ENCODE measurements at places on chromosomes 6 and 20.

DNA sequence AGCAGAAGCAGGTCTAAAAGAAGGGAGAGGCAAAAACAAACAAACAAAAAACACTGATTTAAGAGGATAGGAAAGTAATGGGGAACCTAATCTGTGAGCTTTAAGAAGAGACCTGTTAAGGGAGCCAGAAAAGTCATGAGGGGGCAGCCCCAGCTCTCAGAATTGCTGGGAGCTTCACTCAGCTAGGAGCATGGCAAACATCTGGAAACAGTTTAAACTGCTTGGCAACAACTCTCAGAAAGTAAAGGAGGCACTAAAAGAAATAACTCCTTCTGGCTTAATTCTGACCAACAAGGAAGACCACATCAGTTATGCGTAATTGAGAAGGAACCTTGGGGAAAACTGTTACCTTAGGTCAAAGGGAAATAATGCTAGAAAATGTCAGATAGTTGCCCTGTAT lies 121.4 kb downstream of the LAMP5 start:
- no peak for DNase-seq

DNA sequence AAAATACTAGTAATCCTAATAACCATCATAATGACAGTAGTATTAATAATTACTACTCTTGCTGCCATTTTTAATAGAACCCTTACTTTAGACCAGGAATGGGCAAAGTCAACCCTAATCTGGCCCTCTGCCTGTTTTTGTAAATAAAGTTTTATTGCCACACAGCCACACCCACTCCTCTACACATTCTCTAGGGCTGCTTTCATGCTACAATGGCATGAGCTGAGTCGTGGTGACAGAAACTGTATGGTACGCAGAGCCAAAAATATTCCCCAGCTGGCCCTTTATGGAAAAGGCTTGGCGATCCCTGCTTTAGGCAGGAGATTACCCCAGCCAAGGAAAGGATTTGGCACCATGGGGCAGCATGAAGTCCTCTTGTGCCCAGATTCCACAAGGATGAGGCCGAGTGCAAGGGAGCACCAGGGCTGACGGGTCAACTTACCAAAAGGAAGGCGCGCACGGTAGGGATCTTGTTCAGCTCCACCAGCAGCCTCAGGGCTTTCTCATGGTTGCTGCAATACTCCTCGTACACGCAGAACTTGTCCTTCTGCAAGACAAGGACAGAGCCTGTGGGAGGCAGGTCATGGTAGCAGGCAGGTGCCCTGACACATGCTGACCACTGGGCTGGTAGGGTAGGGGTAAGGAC lies 93.6 kb downstream of the PREX1 start:
- DNase-seq, result no peak

DNA sequence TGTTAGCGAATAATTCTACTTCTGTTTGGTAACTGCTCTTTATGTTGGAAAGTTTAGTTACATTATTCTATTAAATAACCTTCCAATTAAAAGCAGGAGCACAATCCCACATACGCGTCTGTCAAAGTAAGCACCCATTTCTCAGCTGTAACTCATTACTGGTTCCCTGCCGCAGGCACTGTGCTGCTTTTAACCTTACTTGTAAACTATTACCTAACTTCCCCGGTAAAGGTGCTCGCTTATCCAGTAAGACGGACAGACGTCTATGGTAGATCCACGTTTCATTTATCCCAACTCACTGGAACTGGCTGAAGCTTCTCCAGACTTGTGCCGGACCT lies 529 bp upstream of the ENPP4 start:
- no peak for DNase-seq

DNA sequence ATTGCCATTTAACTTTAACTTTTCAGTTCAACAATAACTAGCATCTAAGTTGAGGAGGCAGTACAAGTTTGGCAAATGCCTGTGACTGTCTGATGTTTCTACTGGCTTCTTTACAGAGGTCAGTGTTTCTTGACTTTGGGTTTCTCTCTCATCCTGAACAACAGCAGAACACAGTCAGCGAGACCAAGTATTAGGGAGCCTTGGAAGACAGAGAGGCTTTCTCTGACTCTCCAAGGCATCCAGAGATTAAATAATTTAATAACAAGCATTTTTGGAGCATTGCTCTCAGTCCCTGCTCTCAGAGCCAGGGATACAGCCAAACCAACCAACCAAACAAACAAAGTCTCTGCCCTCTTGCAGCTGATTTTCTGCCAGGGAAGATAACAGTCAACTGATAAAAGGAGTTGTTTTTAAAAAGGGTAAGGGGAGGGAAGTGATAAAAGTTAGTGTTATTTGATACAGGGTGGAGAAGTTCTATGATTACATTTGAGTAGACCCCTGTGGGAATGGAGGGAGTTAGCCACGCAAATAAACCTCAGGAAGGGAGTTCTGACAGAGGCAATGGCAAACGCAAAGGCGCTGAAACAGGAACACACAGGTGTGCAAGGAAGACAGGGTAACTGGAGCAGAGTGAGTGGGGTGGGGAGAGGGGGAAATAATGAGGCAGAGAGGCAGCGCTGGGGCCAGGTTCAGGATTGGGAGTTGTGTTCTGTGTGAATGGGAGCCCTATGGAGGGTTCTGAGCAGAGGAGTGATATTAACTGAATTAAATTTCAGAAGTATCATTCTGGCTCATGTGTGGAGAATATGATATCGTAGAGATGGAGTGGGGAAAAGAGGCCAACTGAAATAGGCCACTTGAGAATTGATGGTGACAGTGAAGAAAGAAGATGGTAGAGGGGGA lies 55.2 kb downstream of the SEL1L2 start:
- no peak for DNase-seq

GRCh38 chr6:109768485-109768884 lies 77.4 kb downstream of the FIG4 start:
- no peak for DNase-seq

GRCh38 chr6:15460110-15460727 lies 202.6 kb downstream of the DTNBP1 start:
- no peak for DNase-seq

GRCh38 chr6:128446497-128446896 lies 73.9 kb downstream of the PTPRK start:
- no peak for DNase-seq

DNA sequence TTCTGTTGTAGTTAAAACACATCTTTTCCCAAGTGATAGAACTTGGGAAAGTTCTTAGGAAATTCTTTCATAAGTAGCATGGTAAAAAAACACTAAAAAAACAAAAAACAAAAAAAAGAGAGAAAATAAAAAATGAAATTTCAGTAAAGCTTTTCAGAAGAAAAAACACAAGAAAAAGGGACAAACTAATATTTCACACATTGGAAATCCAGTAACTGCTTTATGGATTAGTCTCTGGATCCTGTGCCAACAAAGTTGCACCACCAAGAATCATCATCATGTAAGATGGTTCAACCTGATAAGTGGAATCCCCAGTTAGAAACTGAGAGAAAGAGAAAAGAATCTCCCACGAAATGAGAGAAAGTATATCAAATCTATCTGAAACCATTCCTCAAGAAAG lies 144.2 kb downstream of the GMDS start:
- no peak for DNase-seq

DNA sequence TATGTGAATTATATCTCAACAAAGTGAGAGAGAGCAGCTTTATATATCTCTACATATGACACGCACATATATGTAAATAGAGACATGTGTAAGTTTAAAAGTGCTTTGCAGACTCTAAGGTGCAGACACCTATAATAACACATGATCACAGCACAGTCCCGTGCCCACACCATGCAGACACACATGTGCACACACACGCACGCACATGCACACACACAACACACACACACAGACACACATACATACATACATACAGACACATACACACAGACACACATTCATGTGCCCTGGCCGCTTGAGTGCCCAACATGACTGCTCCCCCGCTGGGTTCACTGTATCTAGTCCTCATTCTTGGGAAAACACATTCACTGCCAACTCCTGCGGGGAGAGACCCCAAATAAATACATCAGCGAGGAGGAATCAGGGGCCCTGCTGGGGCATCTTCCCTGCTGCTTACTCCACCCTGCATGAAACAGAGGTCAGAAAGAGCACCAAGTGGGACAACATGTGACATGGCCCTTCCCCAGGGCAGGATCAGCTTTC lies 121.3 kb downstream of the BMP7 start:
- no peak for DNase-seq

DNA sequence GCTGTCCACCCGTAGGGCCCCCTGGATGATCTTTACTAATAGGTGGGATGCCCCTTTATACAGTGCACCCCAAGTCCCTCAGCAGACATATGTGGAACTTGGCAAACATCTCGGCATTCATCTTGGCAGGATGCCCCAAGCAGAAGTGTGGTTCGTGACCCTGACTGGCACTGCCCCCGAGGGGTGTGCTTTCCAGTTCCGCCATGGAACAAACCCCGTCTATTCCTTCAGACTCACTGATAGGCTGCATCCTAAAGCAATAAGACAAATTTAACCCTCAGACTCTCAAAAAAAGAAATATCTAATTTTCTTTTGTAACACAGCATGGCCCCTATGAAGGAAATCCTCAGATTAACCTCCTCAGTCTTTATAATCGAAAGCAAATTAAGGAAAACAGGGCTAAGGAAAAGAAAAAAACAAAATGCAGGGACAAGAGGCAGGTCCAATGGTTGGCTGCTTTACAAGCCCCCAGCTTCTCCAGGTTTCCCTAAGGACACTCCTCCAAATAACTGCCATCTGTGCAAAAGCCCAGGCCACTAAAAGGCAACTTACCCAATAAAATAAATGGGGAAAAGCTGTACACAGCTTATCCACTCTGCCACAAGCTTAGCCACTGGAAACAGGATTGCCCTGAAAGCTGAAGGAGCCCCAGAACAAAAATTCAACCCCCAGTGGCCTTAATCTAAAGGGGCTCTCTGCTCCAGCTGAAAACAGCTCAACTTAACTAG lies 30.5 kb upstream of the RIPK1 start:
- DNase-seq, result no peak

DNA sequence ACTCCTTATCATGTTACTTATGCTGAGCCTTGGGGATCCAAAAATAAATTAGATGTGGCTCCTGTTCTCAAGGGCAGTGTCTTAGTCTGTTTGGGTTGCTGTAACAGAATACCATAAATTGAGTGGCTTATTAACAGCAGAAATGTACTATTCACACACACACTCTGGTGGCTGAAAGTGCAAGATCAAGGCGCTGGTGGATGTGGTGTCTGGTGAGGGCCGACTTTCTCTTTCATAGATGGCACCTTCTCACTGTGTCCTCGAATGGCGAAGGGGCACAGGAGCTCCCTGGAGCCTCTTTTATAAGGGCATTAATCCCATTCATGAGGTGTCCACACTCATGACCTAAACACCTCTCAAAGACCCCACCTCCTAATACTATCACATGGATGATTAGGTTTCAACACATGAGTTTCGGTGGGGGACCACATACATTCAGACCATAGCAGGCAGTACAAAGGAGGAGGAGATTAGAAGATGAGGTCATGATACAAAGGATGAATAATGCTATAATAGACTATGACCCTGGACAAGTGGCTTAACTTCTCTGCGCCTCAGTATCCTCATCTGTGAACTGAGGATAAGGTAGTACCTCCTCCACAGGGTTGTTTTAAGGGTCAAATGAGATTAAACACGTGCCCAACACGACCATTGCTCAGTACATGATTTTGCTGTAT lies 34.1 kb downstream of the RPP40 start:
- no peak for DNase-seq

DNA sequence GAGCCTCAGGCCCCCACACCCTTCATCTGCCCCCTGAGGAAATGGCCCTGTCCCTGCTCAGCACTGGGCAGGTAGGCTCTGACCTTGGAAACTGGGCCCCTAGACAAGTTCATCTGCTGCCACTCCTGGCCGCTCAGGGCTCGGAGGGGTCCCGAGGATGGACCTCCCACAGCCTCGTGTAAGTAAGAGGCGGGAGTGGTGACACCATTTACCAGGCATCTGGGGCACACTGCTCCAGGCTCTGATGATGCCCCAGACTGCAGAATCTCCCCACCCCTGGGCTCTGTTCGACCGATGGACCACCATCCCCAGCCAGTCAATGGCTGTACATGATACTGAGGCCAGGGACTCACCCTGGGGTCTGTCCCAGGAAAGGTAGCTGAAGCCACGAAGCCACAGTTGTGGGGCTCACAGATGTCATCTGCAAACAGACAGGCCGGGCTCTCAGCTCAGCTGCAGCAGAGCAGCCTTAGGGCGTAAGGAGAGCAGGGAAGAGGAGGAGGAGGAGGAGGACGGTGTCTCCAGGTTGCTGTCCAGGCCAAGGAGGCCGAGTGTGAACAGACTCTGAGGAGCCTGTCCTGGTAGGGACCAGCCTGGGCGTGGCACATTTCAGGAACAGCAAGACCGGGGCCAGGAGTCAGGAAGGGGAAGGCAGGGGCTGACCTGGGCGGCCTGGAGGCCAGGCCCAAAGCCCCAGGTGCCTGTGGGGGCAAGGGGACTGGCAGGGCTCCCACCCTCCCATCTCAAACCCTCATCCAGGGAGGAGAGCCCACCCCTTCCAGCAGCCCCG lies 300.4 kb downstream of the TAF4 start:
- DNase-seq, result no peak

- DNase-seq, result no peak
These were observed 210.9 kb downstream of the SYNE1 start for GRCh38 chr6:152426276-152426675.

DNA sequence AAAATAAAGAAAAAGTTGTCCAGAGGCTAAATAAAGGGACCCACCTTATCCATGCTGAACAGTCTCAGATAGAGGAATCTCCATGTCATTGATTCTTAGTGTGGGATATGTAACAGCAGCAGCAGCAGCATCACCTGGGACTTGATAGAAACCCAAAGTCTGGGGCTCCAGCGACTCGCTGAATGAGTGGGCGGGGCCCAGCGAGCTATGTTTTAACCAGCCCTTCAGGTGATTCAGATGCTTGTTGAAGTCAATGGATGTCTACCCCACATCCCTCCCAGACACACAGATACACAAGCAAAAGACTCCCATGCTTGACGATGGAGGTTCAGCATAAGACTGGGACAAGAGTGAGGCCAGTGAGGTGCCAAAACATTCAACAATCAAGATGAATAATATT lies 298.6 kb downstream of the UBE3D start:
- DNase-seq, result no peak

GRCh38 chr20:4073852-4074741 lies 58.7 kb upstream of the RNF24 start:
- no peak for DNase-seq

GRCh38 chr20:16052456-16052855 lies 520.8 kb downstream of the KIF16B start:
- no peak for DNase-seq

GRCh38 chr6:98454809-98455322 lies 379.5 kb upstream of the POU3F2 start:
- no peak for DNase-seq

- DNase-seq, result no peak
These were observed 108.0 kb downstream of the SNX5 start for GRCh38 chr20:17860301-17861197.

GRCh38 chr20:3221398-3222226 lies 12.3 kb downstream of the ITPA start:
- DNase-seq, result no peak

Measured in left kidney (tissue), 8 donors.